Caco-2 (cell line): ENCODE measurements at places on chromosomes 2 and 18.

DNA sequence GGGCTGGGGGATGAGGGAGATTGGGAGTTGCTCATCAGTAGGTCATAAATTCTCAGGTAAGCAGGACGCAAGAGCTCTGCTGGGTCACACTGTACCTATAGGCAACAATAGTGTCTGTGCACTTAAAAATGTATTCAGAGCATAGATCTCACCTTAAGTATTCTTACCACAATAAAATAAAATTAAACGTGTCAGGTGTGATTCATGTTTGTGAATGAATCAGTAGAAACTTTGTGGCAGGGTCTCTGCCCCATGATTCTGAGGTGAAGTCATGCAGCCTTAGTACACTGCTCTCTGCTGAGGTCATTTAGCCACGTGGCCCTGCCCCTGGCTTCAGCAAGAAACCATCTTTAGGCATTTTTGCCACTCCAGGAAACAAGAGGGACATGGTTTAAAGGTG is 253.8 kb downstream of the FBXO15 start:
- DNase-seq: no peak

DNA sequence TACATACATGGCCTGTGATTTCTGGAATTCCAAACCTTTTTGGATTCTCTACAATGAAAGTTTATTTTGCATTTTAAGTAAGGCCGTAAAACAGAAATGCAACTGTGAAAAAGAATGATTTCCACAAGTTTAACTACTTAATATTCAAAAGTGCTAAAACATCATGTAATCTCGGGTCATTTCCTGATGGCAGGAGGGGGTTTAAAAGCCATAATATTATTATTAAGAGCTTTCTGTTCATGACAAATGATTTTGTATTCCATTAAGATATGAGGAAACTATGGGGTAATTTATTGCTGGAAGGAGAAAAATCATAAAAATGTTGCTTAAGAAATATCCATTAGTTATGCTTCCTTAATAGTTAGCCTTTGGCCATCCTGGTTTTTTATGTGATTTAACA is 65.7 kb downstream of the COL4A3 start:
- DNase-seq: no peak

GRCh38 chr2:67650291-67651133 is 253.4 kb downstream of the ETAA1 start:
- DNase-seq: peak; percentile 63

- no peak for DNase-seq
Measured at GRCh38 chr2:158120102-158120501, 18.4 kb downstream of the UPP2 start.

- no peak for DNase-seq
Measured at GRCh38 chr18:59718108-59718463, 20.9 kb upstream of the CCBE1 start.

DNA sequence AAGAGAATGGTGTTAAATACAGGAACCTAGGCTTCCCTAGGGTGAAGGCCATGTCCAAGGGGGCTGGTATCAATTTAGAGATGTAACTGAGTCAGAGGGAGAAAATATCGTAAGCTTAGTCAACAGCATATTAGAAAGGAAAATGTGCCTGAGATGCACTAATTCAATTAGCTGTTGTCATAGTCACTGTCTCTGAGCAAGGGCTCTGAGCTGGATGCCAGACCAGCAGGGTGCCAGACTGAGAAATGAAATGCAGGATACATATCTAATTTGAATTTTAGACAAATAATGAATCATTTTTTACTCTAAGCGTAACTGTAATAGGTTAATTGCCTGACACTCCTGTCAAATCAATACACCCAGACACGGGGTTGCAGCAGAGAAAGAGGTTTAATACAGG is 11.4 kb upstream of the SLC35F6 start:
- DNase-seq: no peak
